Thoracic aorta endothelial cell (primary cell): ENCODE measurements at places on chromosomes 5 and 9. TPM values are rescaled to one million over a fixed set of nuclear protein-coding genes. Genes with fewer than 3 reads are reported as not detected.

The SLC4A9 gene
- total RNA-seq, result not detected in 2 replicates

The GDA gene
- 0.07 TPM in 1 of 2 replicates, not detected in the other for total RNA-seq

The MSX2 gene
- total RNA-seq, result 0.13 and 0.79 TPM in 2 replicates

The NDST1 gene
- total RNA-seq, result 74.3 and 94.3 TPM in 2 replicates

The PCDHGA4 gene
- 2.2 and 5.2 TPM in 2 replicates for total RNA-seq

The BOD1 gene
- total RNA-seq, result 52.5 and 59.0 TPM in 2 replicates

The ADAMTSL1 gene
- total RNA-seq, result 47.3 and 59.3 TPM in 2 replicates

The RASGEF1C gene
- total RNA-seq, result not detected in 2 replicates

The TMEM215 gene
- not detected in 2 replicates for total RNA-seq

The IL33 gene
- 8.2 and 45.9 TPM in 2 replicates for total RNA-seq

The PHF24 gene
- not detected in 2 replicates for total RNA-seq

The TMEM174 gene
- total RNA-seq, result not detected in 2 replicates

The MINAR2 gene
- not detected in 2 replicates for total RNA-seq

The EGFLAM gene
- 0.29 and 1.7 TPM in 2 replicates for total RNA-seq

The FAXDC2 gene
- 3.6 and 4.1 TPM in 2 replicates for total RNA-seq

The FYB1 gene
- total RNA-seq, result 0.07 and 0.13 TPM in 2 replicates

The SPINK7 gene
- total RNA-seq, result not detected in 2 replicates

The TMCO6 gene
- total RNA-seq, result 21.3 and 49.0 TPM in 2 replicates

The CTSV gene
- 1.2 and 1.5 TPM in 2 replicates for total RNA-seq

The PFN3 gene
- total RNA-seq, result not detected in 2 replicates

The CEL gene
- total RNA-seq, result 0.14 and 0.53 TPM in 2 replicates

The TSLP gene
- 0.53 and 0.93 TPM in 2 replicates for total RNA-seq
